ENCODE measurements at places on chromosomes 11 and 22.

- no peak for DNase-seq
Measured at GRCh38 chr11:94662065-94662779, 95.1 kb downstream of the PIWIL4 start.

DNA sequence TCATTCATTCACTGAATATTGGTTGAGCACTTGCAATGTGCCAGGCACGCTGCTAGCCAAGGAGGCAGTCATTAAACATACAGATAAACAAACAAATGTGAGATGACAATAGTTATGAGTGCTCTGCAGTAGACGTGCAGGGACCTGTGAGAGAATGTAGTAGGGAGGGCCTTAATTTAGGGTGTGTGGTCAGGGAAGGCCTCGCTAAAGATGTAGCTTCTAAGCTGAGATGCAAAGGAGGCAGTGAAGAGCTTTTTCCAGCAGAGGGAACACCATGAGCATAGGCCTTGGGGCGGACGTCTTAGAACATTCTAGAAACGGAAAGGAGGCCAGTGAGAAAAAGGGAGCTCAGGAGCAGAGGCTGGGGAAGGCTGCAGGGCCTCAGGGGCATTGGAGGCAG is 789 bp upstream of the NCF4 start:
- no peak for DNase-seq

DNA sequence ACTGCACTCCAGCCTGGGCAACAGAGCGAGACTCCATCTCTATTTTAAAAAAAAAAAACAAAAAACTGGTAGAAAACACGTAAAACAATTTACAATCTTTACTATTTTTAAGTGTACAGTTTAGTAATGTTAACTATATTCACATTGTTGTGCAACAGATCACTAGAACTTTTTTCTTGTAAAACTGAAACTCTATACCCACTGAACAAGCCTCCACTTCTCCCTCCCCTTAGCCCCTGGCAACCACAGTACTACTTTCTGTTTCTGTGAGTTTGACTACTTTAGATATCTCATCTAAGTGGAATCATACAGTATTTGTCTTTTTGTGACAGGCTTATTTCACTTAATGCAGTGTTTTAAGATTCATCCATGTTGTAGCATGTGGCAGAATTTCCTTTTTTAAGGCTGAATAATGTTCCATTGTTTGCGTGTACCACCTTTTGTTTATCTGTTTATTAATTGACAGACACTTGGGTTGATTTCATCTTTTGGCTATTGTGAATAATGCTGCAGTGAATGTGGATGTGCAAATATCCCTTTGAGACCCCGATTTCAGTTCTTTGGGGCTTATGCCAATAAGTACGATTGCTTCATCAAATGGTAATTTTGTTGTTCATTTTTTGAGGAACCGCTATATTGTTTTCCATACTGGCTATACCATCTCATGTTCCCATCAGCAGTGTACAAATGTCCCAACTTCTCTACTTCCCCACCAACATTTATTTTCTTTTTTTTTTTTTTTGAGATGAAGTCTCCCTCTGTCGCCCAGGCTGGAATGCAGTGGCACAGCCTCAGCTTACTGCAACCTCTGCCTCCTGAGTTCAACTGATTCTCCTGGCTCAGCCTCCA is 11.0 kb downstream of the DDB2 start:
- DNase-seq: no peak

- DNase-seq: no peak
Measured at GRCh38 chr22:46119729-46120419, 30.5 kb upstream of the PPARA start.

DNA sequence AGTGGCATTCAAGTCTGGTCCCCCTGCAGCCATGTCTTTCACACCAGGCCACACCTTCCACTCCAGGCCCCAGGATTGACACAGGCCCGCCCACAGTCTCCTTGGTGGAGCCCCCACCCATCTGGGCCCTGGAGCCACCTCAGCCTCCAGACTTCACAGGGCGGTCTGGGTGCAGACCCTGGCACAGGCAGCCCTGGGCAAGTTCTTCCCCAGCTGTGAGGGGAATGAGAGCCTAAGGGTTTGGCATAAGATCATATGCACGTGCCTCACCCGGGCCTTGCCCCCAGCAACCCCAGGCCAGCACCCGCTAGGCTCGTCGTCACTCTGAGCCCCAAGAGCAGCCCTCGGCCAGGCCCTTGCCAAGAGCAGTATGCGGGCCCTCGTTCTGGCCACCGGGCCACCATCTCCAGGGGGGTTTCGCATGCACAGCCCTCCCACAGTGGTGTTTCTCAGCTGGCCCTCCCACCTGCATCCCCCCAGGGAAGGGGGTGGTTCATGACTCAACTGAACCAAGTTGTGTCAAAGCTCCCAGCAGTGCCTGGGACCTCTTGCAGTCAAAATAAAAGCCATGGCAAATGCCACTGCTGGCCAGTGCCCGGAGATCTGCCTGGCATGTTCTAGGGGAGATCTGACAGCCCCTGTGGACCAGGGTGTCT is 70.4 kb upstream of the KCNQ1OT1 start:
- DNase-seq: peak; percentile 38

- DNase-seq: no peak
Measured at GRCh38 chr11:3121931-3122774, 43.0 kb downstream of the OSBPL5 start.

DNA sequence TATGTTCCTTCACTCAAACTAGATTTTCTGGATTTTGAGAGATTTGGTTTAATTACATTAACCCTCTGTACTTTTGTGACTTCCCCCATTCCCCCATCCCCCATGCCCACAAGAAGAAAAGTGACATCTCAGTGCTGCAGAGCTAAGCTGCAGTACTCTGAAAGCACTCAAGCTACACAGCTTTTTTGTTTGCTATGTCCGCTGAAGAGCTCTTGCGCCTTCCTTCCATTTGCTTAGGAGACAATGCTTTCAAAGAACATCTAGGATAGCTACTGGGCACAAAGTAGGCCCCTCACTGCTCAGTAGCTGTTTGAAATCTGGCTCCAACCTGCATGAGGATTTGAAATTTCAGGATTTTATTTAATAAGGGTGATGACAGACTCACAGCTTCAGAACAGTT is 69.7 kb downstream of the SLC17A6 start:
- peak; percentile 46 for DNase-seq

All from ecto neural progenitor cell (in vitro differentiated cells).